Umbilical cord (tissue), 2 donors: ENCODE measurements at places on chromosomes 3 and 15.

DNA sequence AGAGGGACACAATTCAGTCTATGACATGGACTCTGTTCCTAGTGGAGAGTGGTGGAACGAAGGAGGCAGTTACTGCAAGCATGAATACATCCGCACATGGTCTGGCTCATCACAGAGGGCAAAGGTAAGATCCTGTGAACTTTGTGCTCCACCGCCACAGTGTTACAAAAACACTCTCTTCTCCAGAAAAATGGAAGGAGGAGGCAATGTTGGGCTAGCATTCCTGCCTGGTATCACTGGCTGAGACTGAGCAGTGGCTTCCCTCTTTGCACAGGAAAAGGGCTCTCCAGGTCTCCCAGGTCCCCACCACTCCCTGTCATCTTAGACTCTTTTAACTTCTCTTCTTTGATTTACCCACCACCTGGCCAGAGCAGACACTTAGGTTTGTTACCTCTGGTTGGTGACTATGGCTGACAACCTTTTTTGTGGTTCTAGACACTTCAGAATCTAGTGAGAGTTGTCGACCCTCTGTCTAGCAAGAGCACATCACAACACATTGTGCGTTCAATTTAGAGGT, 1.5 kb upstream of the EEFSEC start:
- no peak for DNase-seq

- no peak for DNase-seq
Measured at GRCh38 chr3:100265016-100265415, 4.2 kb downstream of the TBC1D23 start.

DNA sequence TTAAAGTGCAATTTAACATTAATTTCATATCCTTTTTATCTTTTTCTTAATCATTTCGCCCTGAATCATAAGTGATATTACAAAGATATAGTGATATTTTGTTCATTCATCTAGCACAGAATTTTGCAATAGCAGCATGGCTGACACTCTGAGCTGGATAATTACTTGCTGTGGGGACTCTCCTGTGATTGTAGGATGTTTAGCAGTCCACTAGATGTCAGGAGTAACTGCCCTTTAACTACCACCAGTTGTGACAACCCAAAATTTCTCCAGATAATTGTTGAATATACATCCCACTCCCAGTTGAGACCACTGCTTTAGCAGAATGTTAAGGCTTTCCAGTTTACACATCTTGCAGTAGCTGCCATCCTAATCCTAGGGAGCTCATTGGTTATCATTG, 196.8 kb upstream of the MBNL1 start:
- peak; percentile 25 for DNase-seq

DNA sequence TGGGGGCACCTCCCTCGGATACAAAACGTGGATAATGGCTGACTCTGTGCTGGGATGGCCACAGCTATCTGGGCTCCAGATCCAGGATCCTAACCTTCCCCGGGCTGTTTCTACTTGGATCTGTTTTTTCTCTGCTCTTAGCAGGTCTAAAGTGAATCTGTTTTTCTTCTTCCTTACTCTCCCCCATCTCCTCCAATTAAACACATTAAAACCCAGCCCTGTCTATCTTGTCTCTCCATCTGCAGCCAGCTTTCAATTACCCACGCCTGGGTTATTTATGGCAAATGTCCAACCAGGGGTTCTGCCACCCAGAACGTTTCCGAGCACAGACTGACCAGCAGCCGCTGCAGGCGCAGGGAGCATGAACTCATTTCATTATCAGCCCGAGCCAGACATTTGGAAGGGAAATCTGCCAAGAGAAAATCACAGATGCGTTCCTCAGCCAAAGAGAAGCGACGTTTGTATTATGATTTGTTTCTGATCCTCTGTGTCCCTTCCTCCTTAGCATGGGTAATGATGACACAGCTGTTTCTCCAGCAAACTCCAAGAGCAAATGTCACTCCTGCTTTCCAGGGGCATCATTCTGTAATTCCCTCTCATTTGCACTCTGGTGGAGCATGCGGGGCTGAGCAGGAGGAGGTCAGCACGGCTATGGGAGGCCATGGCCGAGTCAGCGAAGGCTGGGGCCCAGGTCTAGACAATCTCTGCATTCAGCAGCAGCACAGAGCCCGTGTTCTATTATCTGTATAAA, 42.0 kb downstream of the UMPS start:
- peak; percentile 93 for DNase-seq
